ENCODE measurements at places on chromosomes 16 and 17.

DNA sequence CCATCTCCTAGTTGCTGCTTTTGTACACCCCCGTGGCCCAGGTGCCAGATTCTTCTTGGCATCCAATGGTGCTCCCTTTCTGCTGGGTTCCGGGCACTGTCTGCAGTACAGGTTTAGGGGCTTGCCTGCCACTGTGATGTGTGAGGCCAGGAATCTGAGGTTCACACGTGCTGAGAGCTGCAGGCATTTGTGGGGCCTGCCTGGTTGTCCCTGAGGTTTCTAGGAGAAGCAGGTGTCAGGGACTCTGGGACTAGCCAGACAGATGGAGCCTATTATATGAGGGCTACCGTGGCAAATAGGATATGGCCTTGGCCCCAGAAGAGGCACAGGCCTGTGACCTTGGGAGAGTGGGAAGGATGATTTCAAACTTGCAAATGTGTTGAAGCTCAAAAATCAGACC lies 29.3 kb downstream of the NDEL1 start:
- no peak for DNase-seq

GRCh38 chr17:58153046-58153445 lies 4.9 kb downstream of the OR4D1 start:
- DNase-seq: peak; percentile 3

DNA sequence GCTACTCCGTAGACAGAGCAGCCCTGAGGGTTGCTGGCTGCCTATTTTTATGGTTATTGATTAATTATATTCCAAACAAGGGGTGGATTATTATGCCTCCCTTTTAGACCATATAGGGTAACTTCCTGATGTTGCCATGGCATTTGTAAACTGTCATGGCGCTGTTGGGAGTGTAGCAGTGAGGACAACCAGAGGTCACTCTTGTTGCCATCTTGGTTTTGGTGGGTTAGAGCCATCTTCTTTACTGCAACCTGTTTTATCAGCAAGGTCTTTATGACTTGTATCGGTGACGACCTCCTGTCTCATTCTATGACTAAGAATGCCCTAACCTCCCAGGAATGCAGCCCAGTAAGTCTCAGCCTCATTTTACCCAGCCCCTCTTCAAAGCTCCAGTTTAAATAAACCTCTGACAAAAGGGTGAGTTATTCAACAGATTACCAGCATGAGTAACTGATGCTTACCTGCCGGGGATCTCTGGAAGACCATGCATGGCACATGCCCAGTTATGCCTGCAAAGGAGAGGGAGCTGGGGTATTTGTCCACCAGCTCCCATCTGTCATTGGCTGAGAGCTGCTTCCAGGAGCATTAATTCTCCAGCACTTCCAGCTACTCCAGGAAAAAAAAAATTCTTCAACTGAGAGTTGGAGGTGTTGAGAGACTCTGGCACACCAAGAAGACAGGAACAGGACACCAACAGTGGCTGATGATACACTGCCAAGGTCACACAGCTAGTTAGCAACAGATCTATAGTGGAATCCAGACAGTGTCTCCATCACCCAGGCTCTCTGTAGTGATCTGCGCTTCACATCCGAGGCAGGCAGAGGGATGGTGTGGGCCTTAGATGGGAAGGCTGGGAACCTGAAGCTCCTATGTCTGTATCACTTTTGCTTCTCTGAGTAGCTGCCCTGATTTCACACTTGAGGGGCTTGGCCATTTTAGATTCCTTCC lies 36.6 kb upstream of the IL21R start:
- DNase-seq: no peak

DNA sequence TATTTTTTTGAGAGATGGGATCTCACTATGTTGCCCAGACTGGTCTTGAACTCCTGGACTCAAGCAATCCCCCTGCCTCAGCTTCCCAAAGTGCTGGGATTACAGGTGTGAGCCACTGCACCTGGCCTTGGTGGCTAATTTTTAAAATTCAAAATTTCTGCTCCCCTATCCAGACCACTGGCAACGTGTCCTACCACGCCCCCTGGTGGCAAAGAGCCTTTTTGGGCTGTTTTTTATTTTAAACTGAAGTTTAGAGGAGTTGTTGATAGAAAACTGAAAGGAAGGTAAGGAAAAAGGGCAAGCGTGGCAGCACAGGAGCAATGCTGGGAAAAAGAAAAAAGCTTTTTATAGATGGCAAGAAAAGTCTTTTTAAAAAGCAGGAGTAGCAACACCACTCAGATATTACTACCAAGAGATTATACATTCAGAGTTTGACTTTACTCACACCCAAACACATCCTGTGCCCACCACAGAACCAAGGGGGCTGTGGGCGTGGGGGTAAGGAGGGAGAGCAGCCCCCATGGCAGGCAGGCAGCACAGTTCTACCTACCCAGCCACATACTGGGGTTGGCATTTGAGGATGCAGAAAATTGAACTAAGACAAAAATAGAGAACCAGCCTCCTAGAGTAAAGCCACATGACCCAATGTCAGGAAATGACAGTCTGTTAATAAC lies 4.2 kb upstream of the MXRA7 start:
- peak; percentile 66 for DNase-seq

DNA sequence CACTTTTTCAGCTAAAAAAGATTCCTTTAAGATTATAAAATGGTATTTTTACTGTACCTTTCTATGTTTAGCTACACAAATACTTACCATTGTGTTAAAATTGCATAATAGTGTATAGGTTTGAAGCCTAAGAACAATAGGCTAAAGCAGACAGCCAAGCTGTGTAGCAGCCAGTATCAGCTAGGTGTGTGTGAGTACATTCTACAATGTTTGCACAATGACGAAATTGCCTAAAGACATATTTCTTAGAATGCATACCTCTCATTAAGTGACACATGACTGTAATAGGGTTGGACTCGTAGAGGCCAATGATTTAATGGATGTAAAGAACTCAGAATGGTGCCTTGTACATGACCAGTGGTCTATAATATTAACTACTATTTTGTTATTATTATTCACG lies 1.9 kb upstream of the MT1B start:
- DNase-seq: no peak

DNA sequence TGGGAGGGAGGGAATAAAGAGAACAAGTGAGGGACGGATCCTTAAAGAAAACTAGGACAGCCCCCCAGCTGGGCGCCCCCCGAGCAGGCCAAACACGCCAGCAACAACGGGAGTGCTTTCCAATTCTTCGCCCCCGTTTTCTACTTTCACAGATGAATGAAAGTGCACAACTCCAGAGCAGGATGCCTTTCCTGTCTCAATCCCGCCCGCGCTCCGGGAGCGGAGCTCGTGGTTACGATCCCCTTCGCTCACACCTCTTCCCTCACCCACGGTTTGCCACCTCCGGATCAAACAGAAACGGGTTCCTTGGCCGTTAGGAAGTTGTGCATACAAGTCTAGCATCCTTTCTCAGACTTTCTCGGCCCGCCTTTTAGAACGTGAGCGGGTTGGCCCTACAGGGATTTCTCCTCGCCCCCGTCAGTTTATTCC lies 680 bp downstream of the SKA2 start:
- DNase-seq: no peak

- DNase-seq: no peak
Measured at GRCh38 chr16:29808219-29808900, 2.0 kb downstream of the MAZ start.
